Left ventricle myocardium superior (tissue), 1 donor: ENCODE measurements at places on chromosomes 11 and 22. TPM values are rescaled to one million over a fixed set of nuclear protein-coding genes. Genes with fewer than 3 reads are reported as not detected.
A peak's percentile ranks its signal among the peaks of the same experiment; 100 is the strongest.

OVOL1 gene
- total RNA-seq = not detected

GGTLC3 gene
- not detected for total RNA-seq

DNA sequence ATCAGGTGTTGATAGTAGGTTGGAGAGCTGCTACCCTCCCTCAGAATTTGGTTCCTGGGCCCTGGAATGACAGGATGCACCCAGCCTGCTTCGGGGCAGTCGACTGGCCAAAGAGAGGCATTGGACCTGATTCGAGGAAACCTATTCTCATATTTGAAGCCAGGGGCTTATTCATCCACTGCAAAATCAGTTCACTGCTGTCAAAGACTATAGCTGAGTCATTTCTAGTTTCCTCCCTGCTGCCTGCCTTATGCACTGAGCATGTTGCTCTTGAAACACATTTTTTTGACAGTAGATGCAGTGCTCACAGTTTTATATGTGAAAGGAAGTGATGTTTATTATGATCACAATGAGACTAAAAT is 565.4 kb downstream of the ETS1 start:
- no peak for DNase-seq

DNA sequence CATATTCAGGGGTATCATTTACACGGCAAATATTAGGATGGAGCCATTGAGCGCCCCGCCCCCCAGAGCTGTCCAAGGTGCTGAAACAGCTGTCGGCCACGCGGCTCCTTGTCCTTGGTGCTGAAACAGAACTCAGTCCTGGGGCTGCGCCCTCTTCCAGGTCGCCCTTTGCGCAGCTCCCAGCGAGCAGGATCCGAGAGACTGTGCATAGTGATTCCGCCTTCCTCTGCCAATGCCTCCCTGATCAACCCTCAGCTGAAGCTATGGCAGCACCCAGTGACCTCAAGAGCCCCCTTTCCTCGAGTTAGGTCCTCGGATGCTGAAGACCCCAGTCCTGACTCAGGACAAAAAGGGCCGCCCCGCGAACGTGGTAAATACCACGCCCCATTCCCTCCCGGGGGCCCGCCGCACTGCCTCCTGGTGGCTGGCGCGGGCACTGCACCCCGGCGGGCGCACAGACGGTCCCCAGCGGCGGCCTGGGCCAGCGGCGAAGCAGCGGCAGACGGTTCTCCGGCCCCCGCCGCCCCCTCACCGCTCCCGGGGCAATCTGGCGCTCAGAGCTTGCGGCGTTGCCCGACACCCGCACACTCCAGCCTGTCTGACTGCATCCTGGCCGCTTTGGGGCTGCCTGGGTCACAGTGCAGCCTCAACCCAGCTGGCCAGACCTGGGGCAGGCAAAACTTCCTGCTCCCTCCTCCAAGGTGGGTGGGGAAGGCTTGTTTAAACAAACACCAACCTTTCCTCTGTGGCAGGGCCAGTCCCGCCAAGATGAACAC is 13.4 kb downstream of the SYT7 start:
- peak; percentile 85 for DNase-seq

GPHA2 gene
- total RNA-seq = not detected

DNA sequence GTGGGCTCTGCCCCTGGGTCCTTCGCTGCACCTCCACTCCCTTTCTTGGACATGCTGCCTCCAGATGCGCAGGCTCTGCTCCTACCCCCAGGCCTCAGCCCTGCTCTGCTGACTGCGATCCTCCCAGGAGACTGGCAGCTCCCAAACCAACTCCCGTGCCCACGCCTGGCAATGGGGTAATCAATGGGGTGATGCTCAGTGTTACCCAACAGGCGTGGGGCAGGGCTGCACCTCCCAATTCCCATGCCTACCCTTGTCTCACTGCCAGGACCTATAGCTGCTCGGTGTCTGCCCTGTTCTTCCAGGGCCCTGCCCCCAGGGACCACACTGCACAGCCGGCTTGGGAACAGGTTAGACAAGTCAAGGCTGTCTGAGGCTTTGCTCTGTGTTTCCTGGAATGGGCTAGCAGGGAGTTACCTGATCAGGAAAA is at the start of gene ALDH3B2:
ALDH3B2 (minus strand) TSS at position 182 of the 430 bp plus-strand sequence. CDS start 7,688 bp downstream, outside the sequence.
- no peak for DNase-seq

CENPM gene
- total RNA-seq = 0.52 TPM
